ENCODE measurements at places on chromosomes 5 and 9. TPM values are rescaled to one million over a fixed set of nuclear protein-coding genes. Genes with fewer than 3 reads are reported as not detected.
A peak's percentile ranks its signal among the peaks of the same experiment; 100 is the strongest.

GRCh38 chr9:94065535-94065961 lies 18.7 kb upstream of the PTPDC1 start:
- peak; percentile 82 for DNase-seq

CDK7 gene
- total RNA-seq: 22.7 TPM

- no peak for DNase-seq
These were observed 91.6 kb upstream of the NR3C1 start for GRCh38 chr5:143495110-143495509.

- DNase-seq: no peak
These were observed 34.4 kb downstream of the ZNF366 start for GRCh38 chr5:72472666-72473422.

GRCh38 chr5:150142959-150143349 lies 12.7 kb downstream of the PDGFRB start:
- DNase-seq: no peak

LCN12 gene
- total RNA-seq: 1.6 TPM

DNA sequence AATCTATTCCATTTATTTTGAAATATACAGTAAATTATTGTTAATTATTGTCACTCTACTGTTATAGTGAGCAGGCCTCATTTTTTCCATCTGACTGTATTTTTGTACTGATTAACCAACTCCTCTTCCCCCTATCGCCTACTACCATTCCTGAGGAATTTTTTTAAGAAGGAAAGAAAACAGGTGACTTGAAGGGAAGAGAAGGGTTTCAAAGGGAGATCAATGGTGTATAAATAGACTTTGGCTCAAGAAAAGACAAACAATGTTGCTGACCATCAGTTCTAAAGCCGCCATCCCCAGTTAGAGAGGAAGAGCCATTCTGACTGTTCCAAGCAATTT lies 69.7 kb downstream of the BAAT start:
- no peak for DNase-seq

- DNase-seq: no peak
These were observed 63.6 kb upstream of the BOD1 start for GRCh38 chr5:173679909-173680630.

DNA sequence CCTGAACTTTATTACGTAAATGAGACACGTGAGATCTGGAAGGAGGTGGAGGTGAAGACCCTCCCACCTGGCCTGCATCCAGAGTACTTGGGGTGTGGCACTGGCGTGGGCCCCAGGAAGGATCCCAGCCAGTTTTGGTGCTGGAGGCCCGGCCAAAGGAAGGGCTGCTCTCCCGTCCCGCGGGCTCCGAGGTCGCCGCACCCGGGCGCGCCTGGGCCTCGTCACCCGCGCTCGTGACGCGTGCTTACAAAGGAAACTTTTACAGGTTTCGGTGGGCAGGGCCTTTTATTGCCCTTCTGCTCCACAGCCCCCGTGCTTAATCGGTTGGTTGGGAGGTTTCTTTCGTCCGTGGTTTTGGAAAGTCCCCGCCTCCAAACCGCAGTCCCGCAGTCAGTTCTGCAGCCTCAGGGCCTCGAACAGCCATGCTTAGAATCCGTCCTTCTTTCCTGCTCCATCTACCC lies 29.2 kb downstream of the CDKN2A start:
- DNase-seq: peak; percentile 71

SLC38A9 gene
- total RNA-seq: 34.7 TPM

CLIC3 gene
- total RNA-seq: 3.8 TPM

DNA sequence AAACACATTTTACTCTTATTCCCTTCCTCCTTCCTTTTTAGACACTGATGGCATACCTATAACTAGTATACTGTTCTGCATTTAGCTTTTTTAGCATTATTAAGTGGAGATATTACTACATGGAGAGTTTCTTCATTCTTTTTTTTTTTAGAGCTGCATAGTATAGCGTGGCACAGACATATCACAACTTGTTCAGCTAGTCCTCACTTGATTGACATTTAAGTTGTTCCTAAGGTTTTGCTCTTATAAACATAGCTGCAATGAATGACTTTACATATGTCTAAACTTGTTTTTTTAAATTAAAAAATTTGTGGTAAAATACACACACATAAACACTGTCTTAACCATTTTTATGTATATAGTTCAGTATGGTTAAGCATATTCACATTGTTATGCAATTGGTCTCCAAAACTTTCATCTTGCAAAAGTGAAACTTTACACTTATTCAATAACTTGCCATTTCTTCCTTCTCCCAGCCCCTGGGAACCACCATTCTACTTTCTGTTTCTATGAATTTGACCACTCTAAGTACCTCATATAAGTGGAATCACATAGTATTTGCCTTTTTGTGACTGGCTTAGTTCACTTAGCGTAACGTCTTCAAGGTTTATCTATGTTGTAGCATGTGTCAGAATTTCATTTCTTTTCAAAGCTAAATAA lies 48.7 kb downstream of the ANKDD1B start:
- no peak for DNase-seq

DNA sequence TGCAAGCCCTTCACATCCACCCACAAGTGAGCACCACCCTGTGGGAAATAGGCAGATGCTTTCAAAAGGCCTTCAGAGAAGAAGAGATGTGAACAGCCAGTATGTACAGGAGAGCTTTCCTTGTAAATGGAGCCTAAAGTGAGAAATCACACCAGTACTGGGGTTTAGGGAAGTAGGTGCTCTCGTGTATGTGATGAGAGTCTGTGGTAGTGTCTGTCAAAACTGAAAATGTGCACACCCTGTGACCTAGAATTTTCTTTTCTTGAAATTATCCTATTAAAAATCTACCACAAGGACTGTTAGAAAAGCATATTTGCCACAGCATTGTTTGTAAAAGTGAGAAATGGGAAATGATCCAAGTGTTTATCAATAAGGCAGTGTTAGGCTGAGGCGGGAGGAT lies 16.6 kb downstream of the OTULINL start:
- no peak for DNase-seq

- DNase-seq: no peak
These were observed 5.5 kb downstream of the ENG start for GRCh38 chr9:127848756-127849504.

ERP44 gene
- 18.3 TPM for total RNA-seq

DNA sequence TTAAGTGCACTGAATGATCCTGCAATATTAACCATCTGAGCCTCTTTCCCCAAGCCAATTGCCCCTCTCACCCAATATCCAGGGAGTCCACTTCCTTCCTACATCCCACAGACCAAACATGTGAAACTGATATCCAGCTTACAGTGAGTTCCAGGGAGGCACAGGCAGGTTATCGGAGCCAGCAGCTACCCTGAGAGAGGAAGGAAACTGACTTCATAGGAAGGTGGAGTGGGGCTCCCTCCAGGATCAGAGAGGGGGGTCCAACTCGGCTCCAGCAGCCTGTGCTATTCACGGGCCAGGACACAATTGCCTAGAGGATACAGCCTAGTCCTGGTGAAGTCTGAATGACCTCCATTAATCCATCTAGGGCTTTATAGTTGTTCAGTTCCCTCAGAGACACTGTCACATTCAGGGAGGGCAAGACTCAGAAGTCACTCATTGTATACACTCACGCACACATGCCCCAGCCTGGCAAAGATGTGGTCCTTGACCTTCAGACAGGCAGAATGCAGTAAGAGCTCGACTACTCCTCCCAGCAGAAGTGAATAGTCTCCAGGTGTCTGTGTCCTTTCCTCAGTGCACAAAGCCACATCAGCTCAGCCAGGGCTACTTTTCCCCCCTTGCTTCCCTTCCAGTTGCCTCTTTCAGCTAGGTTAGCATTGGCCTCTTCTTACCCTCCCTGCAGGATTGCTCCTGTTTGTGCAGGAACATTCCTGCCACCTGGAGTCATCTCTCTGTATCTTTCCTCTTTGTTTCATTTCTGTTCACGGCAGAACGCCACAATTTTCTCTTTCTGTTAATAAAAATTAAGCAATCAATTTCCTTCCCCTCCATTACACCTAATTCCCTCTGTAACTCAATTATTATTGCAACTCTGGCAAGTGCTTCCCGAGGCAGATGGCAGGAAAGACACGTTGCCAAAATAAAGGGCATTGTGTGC lies 501.7 kb downstream of the ARHGEF28 start:
- no peak for DNase-seq

SNCB gene
- not detected for total RNA-seq

ZFP37 gene
- 6.8 TPM for total RNA-seq

DNA sequence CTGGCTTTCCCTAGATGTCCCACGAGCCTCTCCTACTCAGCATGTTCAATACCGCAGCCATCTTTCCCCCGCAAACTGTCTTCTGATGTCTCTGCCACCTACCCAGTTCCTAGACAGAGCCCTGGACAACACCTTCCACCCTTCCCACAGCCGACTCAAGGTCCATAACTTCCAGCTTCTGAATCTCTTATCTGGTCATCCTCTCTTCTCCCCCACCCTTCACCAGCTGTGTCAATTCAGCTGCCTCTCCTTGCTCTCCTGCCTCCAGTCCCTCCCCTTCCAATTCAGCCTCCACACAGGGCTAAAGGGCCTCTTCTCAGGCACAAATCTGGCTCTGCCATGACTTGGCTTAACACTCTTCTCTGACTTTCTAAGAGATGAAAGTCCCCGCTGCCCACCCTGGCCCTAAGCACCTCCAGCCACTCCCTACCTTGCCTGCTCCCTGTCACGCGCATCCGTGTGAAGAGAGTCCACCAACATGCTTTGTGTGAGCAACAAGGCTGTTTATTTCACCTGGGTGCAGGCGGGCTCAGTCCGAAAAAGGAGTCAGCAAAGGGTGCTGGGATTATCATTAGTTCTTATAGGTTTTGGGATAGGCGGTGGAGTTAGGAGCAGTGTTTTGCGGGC lies 25.2 kb downstream of the AQP7 start:
- no peak for DNase-seq

GRCh38 chr5:115979201-115980041 lies 17.1 kb downstream of the LVRN start:
- DNase-seq: no peak

CREBRF gene
- total RNA-seq: 61.1 TPM

- no peak for DNase-seq
These were observed 7.0 kb downstream of the SQSTM1 start for GRCh38 chr5:179827680-179828079.

DMAC1 gene
- total RNA-seq: 32.3 TPM

DNA sequence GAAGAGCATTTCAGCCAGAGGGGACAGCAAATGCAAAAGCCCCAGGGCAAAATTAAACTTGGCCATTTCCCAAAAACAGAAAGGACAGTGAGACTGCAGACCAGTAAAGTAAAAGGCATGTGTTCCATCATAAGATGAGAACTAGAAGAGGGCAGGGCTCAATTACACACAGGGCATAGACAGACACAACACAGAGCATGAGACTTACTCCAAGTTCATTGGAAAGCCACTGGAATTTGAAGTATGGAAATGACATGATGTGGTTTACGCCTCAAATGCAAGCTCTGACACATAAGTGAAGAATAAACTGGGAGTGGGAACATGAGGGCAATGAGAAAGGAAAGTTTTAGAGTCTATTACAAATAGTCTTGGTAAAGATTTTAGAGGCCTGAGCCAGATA lies 446.6 kb upstream of the GRIA1 start:
- no peak for DNase-seq

- no peak for DNase-seq
These were observed 25.9 kb downstream of the CSF1R start for GRCh38 chr5:150060471-150060870.

DNA sequence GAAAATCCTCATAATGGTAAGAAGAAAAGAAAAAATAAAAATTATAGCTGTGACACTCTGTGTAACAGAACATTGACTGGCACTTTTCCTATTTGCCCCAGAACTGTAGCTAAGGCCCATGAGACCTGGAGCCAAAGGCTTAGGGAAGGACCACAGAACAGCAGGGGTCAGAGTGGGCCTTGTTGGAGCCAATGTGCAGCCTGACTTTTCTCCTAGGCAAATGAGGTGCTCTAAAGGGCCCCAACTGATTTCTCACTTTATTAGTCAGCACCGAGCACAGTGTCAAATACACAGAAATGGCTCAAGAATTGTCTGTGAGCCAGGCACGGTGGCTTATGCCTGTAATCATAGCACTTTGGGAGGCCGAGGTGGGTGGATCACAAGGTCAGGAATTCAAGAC lies 4.0 kb upstream of the MEGF9 start:
- DNase-seq: no peak

NUTM2F gene
- not detected for total RNA-seq

DNA sequence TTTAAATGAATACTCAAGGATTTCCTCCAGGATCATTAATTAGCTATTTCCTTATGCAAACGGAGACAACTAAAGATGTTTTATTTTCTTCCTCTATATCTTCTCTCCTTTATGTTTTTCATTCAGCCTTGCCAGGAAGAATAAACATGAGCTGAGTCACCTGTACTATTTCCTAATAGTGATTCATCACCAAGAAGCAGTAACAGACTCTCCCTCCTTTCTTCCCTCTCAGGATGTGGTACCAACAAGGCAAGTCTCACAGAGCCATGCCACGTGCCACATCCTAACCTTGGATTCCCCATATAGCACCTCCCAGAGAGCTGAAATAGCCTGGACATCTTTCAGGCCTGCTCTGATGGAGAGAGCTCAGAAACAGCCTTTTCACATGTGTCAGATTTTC lies 758.6 kb upstream of the DMAC1 start:
- DNase-seq: no peak

DNA sequence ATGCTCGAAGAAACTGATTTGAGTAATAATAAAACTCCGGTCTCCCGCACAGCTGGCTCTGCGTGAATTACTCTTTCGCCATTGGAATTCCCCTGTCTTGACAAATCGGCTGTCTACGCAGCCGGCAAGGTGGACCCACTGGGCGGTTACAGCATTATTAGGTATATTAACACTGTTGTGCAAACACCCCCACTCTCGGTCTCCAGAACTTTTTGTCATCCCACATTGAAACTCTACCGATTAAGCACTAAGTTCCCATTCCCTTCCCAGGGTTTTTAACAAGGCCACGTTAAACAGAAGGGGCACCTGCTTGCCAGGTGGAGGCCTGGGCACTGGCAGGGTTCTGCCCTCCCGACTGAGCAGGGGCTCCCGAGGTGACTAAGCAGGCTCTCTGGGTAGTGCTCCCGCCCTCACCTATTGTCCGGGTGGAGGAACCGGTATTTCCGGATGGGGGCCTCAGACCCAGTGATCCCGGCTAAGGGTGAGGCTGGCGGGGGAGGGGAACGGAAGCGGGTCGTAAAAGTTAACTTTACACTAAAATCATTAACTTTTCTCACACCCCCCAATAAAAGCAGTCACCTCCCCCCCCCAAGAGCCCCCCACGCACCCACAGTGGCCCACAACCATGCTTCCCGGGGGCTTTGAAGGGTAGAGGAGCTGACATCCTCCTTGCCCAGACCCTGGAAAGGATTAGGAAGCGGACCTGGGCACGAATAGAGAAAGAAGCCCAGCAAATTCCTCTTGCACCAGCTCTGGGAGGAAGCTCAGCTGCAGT lies 53.5 kb upstream of the TJP2 start:
- DNase-seq: no peak

PTGDS gene
- 145 TPM for total RNA-seq
